HFF-Myc (cell line): ENCODE measurements at places on chromosomes 6 and 20.

- no peak for DNase-seq
These were observed 1.0 kb downstream of the NAPB start for GRCh38 chr20:23419995-23420901.

DNA sequence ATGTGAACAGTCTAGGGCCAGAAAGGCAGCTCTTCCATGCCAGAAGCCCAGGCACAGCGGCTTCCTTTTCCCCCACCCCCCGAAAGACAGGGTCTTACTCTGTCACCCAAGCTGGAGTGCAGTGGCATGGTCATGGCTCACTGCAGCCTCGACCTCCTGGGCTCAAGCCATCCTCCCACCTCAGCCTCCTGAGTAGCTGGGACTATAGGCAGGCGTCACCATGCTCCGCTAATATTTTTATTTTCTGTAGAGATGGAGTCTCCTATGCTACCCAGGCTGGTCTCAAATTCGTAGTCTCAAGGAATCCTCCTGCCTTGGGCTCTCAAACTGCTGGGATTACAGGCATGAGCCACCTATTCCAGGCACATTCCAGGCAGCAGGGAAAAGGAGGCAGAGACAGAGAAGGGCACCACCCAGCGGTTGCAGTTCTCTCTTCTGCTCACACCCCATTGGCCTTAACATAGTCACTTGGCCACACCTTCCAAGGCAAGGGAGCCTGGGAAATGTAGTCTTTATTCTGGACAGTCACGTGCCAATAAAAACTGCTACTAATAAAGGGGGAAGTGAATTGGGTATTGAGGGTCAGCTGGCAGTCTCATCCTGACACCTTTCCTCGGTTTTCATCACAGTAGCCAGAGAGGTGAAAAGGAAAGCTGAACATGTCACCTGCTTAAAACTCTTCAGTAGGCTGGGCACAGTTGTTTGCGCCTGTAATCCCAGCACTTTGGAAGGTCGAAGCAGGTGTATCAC lies 205.9 kb downstream of the ZMYND8 start:
- peak; percentile 43 for DNase-seq

DNA sequence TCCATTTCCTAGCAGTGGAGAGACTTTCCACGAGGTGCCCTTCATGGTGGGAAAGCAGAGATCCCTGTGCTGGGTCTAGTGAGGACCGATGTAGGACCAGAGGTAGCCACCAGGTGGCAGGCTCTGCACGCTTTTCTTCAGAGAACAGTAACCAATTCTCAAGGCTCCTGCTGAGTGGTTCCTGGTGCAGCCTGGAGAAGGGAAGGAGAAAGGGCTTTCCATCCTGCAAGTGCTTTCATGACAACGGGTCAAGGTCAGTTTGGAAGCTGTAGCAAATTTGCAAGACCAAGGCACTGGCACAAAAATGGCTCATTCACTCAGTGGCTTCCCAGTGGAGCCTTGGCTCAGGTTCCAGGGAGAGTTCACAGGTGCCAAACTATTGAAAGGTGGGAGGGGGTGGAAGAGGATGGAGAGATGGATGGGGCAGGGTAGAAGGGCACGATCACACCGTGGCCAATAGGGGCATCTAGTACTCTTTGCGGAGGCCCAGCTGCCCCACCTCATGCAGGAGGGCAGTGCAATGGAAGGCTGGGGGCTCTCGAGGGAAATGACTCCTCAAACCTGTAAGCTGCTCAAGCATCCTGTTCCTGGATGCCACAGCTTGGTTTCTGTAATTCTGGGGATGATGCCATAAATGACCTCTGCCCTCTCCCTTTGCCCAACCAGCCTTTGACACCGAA lies 25.5 kb upstream of the KCNK16 start:
- no peak for DNase-seq

DNA sequence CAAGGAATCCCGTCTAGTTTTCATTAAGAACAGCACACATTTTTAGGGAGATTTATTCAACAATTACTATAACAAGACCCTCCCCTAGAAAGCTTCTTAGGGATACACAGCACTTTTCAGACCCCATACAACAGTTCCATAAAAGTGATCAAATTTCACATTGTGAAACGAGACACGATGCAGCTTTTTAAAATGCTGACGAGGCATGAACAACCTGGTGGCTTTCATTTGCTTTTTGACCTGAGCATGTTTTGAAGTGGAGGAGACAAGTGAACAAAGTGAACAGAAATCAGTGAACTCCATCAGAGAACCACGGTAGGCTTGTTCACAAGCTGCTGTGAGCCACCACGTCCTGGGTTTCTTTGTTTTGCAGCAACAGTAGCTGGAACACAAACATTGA lies 112.2 kb downstream of the PCSK2 start:
- no peak for DNase-seq

DNA sequence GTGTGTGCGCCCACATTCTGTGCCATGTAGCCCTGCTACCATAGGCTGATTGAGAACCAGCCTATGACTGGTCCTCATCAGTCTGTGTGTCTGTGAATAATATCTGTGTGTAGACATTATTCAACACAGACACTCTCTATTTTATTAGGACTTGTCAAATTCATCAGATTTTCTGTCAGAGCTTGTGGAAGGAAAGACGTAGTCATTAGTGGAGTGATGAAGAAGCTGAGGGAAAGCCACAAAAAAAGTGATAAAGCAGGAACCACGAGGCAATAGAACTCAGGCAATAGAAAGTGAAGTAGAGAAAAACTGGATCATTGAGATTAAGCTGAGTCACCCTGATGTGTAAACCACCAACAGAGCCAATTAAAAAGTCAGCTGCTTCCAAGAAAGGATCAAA lies 122.2 kb upstream of the MARCKS start:
- DNase-seq, result no peak

DNA sequence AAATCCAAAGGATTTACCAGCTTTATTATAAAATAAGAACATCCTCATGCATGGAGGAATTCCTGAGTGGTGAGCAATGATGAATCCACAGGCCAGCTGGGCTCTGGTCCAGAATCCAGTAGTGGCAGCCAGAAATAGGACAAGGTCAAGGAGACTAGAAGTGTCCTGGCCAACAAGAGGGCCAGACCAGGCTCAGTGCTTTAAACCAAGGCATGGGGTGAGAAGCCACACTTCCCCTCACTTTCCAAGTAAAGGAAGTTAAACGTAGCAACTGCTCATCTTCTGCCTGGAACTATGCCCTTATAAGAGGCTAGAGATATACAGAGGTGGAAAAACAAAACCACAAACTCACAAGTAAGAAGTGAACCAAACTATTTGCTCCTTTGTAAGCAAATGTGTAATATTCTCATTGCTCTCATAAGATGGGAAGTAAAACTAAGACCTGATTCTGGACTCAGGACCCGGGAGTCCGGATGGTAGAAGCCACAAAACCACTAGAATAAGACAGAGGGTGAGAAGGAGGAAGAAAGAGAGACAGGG lies 253.2 kb downstream of the UST start:
- DNase-seq, result peak; percentile 55

- DNase-seq, result no peak
These were observed 8.7 kb upstream of the CCN5 start for GRCh38 chr20:44706301-44707017.

DNA sequence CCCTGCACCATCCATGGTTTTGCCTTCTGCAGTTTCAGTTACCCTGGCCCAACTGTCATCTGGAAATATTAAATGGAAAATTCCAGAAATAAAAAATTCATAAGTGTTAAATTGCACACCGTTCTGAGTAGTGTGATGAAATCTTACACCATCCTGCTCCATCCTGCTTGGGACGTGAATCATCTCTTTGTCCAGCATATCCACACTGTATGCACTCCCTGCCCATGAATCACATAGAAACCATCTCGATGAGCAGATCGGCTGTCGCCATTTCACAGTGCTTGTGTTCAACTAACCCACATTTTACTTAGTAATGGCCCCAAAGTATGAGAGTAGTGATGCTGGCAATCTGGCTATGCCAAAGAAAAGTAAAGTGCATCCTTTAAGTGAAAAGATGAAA lies 105.9 kb upstream of the ID4 start:
- DNase-seq, result peak; percentile 37

DNA sequence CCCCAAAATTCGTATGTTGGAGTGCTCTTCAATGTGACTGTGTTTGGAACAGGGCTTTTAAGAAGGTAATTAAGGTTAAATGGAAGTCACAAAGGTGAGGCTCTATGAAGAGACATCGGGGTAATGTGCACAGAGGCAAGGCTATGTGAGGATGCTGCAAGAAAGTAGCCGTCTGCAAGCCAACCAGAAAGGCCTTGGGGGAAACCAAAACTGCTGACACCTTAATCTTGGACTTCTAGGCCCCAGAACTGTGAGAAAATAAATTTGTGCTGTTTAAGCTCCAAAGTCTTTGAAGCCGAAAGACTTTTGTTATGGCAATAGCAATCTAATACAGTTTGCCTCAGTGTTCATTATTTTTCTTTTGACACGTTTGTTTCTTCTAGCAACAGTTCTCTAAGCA lies 2.4 kb upstream of the IRAK1BP1 start:
- DNase-seq, result no peak

DNA sequence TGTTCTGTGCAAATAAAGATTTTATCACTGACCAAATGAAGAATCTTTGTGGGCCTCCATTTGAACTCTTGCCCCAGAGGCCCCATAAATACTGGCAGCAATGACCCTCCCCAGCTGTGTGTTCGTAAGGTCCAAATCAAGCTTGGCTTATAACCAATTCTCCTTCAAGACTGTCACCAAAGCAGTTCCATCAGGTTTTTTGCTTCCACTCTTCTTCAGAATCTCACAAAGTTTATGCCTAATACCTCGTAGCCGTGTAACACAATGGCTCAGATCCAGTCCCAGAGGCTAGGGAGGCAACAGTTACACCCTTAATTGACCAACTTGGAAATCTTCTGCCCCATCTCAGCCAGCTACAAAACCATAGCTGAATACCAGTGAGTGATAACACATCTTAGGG lies 120.5 kb downstream of the HIVEP2 start:
- DNase-seq, result no peak

GRCh38 chr6:60695232-60695631 lies 1590.8 kb downstream of the KHDRBS2 start:
- DNase-seq, result no peak

GRCh38 chr6:150345781-150346180 lies 23.0 kb upstream of the IYD start:
- DNase-seq, result no peak

- DNase-seq, result no peak
These were observed 37.9 kb upstream of the CCDC167 start for GRCh38 chr6:37537548-37537947.
